Right atrium auricular region (tissue), 2 donors: ENCODE measurements at places on chromosomes 11 and 22.

- DNase-seq: no peak
- no peaks in the 10 kb centered on the region for H3K36me3 ChIP-seq
- no peaks in the 10 kb centered on the region for H3K4me1 ChIP-seq
- no peak overlapping the region for H3K4me3 ChIP-seq
These were observed 20.2 kb upstream of the PRDM10 start for GRCh38 chr11:130022799-130023198.

- H3K4me1 ChIP-seq: no peaks in the 10 kb centered on the region
- no peak for DNase-seq
- H3K27me3 ChIP-seq: no peaks in the 10 kb centered on the region
- H3K27ac ChIP-seq: no peak overlapping the region
- H3K36me3 ChIP-seq: peaks cover 82% of the 10 kb centered on the region
- no peak overlapping the region for H3K4me3 ChIP-seq
These were observed 6.2 kb downstream of the EIF3L start for GRCh38 chr22:37855462-37855861.

DNA sequence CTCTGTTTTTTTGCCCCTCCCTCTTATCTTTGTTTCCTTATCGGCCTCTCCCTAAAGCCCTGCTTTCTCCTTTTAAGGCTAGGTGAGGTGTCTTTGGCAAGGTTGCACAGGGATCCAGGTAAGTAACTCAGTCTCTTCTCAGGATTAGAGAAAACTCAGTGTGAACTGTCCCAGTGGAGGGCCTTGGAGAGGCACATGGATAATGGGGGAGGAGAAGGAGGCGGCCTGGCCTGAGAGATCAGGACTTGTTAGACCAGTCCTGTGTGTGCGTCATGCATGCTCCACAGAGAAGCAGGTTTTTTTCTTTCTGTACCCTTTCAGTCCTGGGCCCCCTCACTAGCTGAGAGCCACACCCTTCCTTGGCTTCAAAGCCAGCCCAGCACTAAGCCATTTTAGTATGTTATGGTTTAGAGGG is 19.9 kb downstream of the CTNND1 start:
- peak overlapping the region; percentile 90 for H3K27ac ChIP-seq
- no peaks in the 10 kb centered on the region for H3K27me3 ChIP-seq
- DNase-seq: no peak
- H3K36me3 ChIP-seq: no peaks in the 10 kb centered on the region
- H3K4me3 ChIP-seq: no peak overlapping the region

- peaks cover 27% of the 10 kb centered on the region for H3K4me1 ChIP-seq
- no peaks in the 10 kb centered on the region for H3K36me3 ChIP-seq
- DNase-seq: no peak
- no peak overlapping the region for H3K27ac ChIP-seq
These were observed 9.5 kb downstream of the SDF2L1 start for GRCh38 chr22:21651521-21652009.

- no peaks in the 10 kb centered on the region for H3K36me3 ChIP-seq
- peak; percentile 79 for DNase-seq
- no peak overlapping the region for H3K27ac ChIP-seq
- H3K4me1 ChIP-seq: peaks cover 4% of the 10 kb centered on the region
- H3K27me3 ChIP-seq: no peaks in the 10 kb centered on the region
- H3K4me3 ChIP-seq: no peak overlapping the region
These were observed 70.7 kb upstream of the E2F8 start for GRCh38 chr11:19311308-19312030.

DNA sequence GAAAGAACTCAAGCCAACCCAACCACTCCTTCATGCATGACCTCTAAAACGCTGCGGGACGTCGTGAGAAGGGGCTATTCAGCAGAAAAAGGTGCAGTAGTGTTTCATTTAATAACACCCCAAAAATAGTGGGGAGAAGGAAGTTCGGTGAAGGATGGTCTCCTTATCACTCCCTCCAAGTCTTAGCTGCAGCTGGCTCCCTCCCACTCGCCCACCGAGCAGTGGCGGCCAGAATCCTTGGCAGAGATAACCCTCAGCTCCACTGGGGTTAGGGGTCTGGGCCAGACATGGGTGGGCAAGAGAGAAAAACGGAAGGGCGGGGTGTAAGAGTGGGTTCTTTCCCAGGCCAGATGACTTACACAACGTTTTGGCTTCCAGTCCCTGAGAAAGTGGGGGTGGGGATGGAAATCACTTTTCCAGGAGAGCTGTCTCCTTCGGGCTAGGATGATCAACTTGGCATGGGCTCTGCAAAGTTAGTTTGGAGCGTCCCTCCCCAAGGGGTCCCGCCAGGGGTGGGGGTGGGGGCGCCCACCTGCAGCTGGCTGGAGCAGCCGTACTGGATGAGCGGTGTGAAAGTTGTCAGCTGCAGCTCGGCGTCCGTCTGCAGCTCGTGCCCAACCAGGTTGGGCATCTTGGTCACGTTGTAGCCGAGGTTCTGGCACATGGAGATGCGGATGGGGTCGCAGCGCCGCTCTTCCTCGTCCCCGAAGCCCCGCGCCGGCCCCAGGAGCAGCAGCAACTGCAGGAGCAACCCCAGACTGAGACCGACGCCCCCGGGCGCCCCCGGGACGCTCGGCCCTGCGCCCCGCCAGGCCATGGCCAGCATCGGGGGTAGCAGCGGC is 705 bp downstream of the FZD4 start:
- peaks cover 14% of the 10 kb centered on the region for H3K36me3 ChIP-seq
- H3K27me3 ChIP-seq: no peaks in the 10 kb centered on the region
- no peak for DNase-seq
- peak overlapping the region; percentile 94 for H3K27ac ChIP-seq
- H3K4me3 ChIP-seq: peak overlapping the region; percentile 76
- no peaks in the 10 kb centered on the region for H3K4me1 ChIP-seq

DNA sequence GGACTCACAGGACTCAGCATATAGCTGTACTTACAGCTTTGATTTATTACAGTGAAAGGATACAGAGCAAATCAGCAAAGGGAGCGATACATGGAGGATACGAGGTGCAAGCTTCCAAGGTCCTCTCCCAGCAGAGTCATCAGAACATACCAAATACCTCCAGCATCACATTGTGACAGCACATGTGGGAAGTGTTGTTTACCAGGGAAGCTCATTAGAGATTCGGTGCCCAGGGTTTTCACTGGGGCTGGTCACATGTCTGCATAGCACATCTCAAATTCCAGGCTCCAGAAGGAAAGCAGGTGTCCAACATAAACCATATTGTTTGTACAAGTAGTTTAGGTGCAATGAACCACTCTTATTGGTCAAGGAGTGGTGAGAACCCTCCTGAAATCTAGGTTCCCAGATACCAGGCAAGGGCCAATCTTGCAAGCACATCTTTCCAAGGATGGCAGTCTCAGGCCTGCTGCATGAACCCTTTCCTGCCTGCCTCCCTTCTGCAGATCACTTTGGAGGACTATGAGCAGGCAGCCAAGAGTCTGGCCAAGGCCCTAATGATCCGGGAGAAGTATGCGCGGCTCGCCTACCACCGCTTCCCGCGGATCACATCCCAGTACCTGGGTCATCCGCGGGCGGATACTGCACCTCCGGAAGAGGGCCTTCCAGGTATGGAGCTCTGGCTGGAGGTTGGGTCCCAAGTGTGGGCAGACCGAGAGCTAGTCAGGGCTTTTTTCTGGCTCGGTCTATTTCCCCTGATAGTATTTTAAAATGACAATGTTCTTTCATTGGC is 26.7 kb downstream of the AMPD3 start:
- H3K4me1 ChIP-seq: no peaks in the 10 kb centered on the region
- H3K36me3 ChIP-seq: no peaks in the 10 kb centered on the region
- H3K27ac ChIP-seq: no peak overlapping the region
- H3K27me3 ChIP-seq: no peaks in the 10 kb centered on the region
- no peak for DNase-seq

GRCh38 chr11:92845805-92846204 is 123.6 kb upstream of the MTNR1B start:
- no peak overlapping the region for H3K27ac ChIP-seq
- DNase-seq: no peak
- H3K36me3 ChIP-seq: no peaks in the 10 kb centered on the region
- no peak overlapping the region for H3K4me3 ChIP-seq
- no peaks in the 10 kb centered on the region for H3K27me3 ChIP-seq

DNA sequence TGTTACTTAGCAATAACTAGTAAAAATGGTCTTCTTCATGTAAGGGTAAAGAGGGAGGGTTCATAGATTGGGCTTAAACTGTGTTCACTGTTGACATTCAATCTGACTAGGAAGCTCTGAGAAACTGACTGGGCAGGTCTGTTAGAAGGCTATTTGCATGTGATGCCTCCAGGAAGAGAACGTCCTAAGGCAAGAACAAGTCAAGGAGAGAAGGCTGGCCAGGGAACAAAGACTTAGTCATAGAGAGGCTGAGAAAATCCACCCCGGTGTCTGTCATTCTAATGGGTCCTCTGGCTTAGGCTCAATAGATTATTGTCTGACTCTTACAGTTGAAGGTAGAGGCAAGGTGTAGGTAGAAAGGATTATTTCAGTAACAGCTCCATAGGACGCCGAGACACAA is 50.3 kb upstream of the CD44 start:
- peak overlapping the region; percentile 41 for H3K27ac ChIP-seq
- H3K4me3 ChIP-seq: no peak overlapping the region
- H3K36me3 ChIP-seq: no peaks in the 10 kb centered on the region
- DNase-seq: no peak
- H3K4me1 ChIP-seq: no peaks in the 10 kb centered on the region
- no peaks in the 10 kb centered on the region for H3K27me3 ChIP-seq

DNA sequence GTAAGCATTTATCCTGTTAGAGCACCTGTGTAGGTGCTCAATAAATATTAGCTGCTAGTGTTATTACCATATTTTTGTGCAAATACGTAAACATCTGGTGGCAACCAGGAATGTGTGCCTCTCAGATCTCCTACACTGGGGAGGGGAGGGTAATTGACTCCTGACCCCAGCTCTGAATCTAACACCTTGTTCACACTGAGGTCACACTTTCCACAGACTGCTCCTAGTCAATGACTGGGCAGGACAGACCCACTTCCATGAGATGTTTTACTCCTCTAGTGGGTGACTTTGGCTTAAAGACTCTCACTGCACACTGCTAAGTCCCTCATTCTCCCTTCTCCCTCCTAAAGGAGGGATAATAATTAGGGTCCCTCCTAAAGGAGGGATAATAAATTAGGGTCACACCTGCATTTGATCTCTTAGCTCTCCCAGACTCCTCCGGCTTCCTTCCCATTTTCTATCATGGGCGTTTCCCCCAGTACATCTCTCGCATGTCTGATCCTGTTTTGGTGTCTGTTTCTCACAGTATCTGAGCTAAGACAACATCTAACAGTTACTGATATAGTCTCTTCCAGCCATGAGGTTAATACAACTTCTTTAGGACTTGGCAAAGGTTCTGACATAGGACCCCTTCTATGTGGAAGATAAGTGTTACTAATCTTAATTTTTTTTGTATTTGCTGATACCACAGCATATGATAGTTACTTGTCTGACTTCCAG is 8.0 kb downstream of the CSTPP1 start:
- no peak for DNase-seq
- no peaks in the 10 kb centered on the region for H3K27me3 ChIP-seq
- H3K27ac ChIP-seq: no peak overlapping the region
- H3K4me3 ChIP-seq: no peak overlapping the region
- no peaks in the 10 kb centered on the region for H3K36me3 ChIP-seq
- H3K4me1 ChIP-seq: no peaks in the 10 kb centered on the region

- peak overlapping the region; percentile 80 for H3K4me3 ChIP-seq
- no peaks in the 10 kb centered on the region for H3K4me1 ChIP-seq
- DNase-seq: no peak
- H3K36me3 ChIP-seq: no peaks in the 10 kb centered on the region
- H3K27me3 ChIP-seq: peaks cover 5% of the 10 kb centered on the region
These were observed 133.0 kb upstream of the C11orf58 start for GRCh38 chr11:16605389-16605893.

DNA sequence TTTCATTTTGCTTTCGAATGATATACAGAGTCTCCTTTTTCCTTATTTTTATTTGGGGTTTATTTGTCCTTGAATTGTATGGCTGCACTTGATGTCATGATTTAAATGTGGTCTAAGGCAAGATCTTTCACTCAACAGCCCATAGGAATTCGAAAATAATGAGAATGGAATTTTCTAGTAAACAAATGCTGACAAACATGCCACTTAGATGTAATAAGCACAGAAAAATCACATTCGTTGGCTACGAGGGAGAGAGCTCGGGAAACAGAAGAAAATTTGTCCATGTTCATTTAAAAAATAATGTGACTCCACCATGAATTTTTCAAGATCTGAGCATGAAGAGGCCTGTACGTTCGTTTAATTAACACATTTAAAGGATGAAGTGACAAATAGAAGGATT is 73.0 kb downstream of the BLID start:
- H3K27ac ChIP-seq: no peak overlapping the region
- no peak for DNase-seq
- H3K36me3 ChIP-seq: no peaks in the 10 kb centered on the region
- H3K27me3 ChIP-seq: no peaks in the 10 kb centered on the region
- H3K4me3 ChIP-seq: no peak overlapping the region
- no peaks in the 10 kb centered on the region for H3K4me1 ChIP-seq

DNA sequence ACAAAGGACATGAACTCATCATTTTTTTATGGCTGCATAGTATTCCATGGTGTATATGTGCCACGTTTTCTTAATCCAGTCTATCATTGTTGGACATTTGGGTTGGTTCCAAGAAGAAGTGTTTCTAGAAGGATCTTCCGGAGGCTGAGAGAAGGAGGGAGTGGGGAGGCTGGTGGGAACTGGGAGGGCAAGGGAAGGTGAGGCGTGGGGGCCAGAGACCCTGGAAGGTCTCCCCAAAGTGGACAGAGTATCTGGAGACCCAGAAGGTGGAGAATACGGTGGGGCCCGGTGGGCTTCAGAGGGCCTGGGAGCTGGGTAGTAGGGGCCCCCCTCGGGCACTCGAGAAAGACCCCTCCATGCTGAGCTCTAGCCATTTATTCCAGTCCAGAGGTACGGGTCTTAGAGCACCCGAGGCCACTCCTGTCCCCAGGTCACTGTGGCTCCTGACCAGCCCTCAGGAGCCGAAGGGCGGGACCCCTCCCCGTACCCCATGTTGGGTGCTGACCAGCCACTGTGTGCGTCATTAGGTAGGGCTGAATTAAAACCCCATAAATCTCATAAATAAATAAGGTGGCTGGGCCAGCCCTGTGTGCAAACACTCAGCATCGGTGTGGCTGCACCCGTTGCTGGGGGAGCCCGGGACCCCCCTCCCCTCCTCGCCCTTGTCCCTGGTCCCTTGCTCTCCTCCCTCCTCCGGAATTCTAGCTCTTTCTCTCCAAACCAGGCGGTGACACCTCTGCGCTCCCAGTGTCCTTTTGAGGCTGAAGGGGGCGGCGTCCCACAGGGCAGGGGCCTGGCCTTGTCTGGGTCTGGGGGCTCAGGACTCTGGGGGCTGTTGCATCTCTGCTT is 38.8 kb upstream of the MUC5AC start:
- DNase-seq: no peak
- no peaks in the 10 kb centered on the region for H3K4me1 ChIP-seq
- no peaks in the 10 kb centered on the region for H3K27me3 ChIP-seq
- H3K36me3 ChIP-seq: no peaks in the 10 kb centered on the region

GRCh38 chr11:111949519-111950426 is 12.6 kb downstream of the DIXDC1 start:
- H3K4me3 ChIP-seq: no peak overlapping the region
- no peak overlapping the region for H3K27ac ChIP-seq
- H3K4me1 ChIP-seq: no peaks in the 10 kb centered on the region

GRCh38 chr22:37276776-37277175 is 5.5 kb upstream of the CYTH4 start:
- no peak overlapping the region for H3K27ac ChIP-seq
- H3K36me3 ChIP-seq: no peaks in the 10 kb centered on the region
- no peak overlapping the region for H3K4me3 ChIP-seq
- H3K4me1 ChIP-seq: no peaks in the 10 kb centered on the region
